ENCODE measurements at places on chromosomes 12 and 14. TPM values are rescaled to one million over a fixed set of nuclear protein-coding genes. Genes with fewer than 3 reads are reported as not detected.

Gene CLEC4E
- total RNA-seq = not detected

Gene SIVA1
- 62.3 TPM for total RNA-seq

Gene ZC2HC1C
- 1.3 TPM for total RNA-seq

DNA sequence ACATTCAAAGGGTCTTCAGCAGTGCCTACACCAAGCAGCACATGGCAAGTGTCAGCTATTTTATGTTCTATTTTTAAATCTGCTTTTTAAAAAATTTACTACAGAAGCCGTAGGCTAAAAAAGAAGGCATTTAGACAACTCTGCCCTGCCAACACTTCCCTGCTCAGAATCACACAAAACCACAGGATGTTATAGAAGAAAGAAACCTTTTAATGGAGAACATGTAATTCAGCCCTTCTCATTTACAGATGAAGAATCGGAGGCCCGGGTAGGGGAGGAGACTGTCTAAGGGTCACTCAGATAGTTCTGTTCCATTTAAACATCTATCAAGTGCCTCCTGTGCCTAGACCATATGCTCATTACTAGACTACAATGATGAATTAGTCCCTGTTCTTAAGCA is 171.8 kb upstream of the NTF3 start:
- H3K36me3 ChIP-seq = no peaks in the 10 kb centered on the region
- no peak overlapping the region for H3K4me3 ChIP-seq
- H3K4me1 ChIP-seq = no peaks in the 10 kb centered on the region
- H3K27me3 ChIP-seq = peaks cover 4% of the 10 kb centered on the region
- DNase-seq = no peak

DNA sequence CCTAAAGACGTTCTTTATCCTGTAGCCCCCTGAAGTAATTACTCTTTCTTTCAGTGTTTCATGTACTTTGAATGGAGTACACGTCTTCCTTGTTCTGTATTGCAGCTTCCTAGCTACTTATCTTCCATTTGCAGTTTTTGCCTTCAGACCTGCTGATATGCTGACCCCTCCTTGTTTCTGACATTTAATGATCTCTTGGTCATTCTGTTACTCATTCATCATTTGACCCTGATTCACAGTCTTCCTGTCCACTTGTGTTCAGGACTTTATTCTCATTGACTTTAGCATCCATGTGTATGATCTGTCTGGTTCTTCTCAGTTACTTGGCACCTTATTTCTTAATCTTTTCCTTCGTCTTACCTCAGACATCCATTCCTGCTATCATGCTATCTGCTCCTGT is 22.2 kb downstream of the CPSF2 start:
- H3K4me3 ChIP-seq = no peak overlapping the region
- H3K27ac ChIP-seq = no peak overlapping the region
- H3K36me3 ChIP-seq = peaks cover 6% of the 10 kb centered on the region

- no peaks in the 10 kb centered on the region for H3K4me1 ChIP-seq
- no peak overlapping the region for H3K4me3 ChIP-seq
- H3K27me3 ChIP-seq = no peaks in the 10 kb centered on the region
- DNase-seq = no peak
- H3K36me3 ChIP-seq = no peaks in the 10 kb centered on the region
Observed at GRCh38 chr14:66380143-66380542, 106.0 kb upstream of the CCDC196 start.

- DNase-seq = no peak
- no peak overlapping the region for H3K4me3 ChIP-seq
- H3K4me1 ChIP-seq = no peaks in the 10 kb centered on the region
- peaks cover 56% of the 10 kb centered on the region for H3K27me3 ChIP-seq
- no peaks in the 10 kb centered on the region for H3K36me3 ChIP-seq
Observed at GRCh38 chr14:99384450-99385417, 95.9 kb downstream of the SETD3 start.

DNA sequence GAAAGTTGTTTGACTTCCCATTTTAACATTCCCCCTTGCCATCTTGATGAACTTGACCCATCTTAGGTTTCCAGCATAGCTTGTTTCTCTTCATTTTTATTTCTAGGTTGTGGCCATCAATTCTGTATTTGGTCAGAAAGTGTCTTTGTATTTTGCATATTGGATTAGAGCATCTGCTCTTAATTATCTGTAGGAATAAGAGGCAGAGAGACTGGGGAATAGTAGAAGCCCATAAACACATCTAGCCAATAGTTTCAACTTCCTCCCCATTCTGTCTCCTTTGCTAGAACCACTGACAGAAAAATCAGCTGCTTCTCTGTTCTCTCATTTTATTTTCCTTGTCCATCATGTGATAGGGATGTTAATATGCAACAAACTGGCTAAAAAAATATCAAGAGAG is 8.2 kb downstream of the SOCS2 start:
- H3K4me3 ChIP-seq = no peak overlapping the region
- DNase-seq = no peak
- no peaks in the 10 kb centered on the region for H3K4me1 ChIP-seq
- H3K27me3 ChIP-seq = no peaks in the 10 kb centered on the region
- peaks cover 10% of the 10 kb centered on the region for H3K36me3 ChIP-seq

DNA sequence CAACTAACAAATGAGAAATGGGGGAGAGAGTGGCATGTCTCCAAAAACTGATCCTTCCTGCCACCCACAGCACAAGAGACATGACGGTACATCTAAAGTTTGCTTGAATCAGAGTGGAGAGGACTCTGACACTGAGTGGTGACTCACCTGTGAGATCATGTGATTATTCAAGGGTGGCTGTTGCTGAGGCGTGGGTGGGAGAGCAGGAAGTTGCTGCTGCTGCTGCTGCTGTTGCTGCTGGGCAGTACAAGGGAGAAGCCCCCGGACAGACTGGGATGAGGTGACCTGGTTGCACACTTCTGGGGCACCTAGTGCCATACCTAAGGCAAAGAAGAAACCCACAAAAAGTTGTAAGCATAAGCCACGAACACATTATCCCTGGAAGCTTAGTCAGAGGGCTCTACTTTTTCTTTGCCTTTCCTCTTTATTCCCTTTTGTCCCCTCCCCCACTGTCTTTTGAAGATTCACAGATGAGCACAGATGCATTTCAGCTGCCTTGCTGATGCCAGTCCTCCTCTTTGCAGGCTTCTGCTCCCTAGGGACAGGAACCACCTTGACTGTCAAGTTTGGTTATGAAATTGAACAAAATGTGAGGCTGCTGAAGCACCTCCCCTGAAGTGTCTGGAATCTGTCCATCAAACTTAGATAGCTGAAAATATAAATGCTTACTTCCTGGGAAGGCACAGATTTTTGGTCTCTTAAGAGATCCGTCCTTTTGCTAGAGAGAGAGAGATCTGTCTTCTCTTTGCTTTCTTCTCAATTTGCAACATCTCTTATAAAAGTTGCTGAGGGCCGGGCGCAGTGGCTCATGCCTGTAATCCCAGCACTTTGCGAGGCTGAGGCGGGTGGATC is 29.4 kb upstream of the STAC3 start:
- H3K27me3 ChIP-seq = no peaks in the 10 kb centered on the region
- no peak overlapping the region for H3K4me3 ChIP-seq

Data from T-cell (primary cell).